ENCODE measurements at places on chromosomes 7 and 10. TPM values are rescaled to one million over a fixed set of nuclear protein-coding genes. Genes with fewer than 3 reads are reported as not detected.

GRCh38 chr7:111735661-111736551 lies 173.6 kb upstream of the IMMP2L start:
- DNase-seq: peak; percentile 41
- H3K27me3 ChIP-seq: peaks cover 47% of the 10 kb centered on the region
- H3K27ac ChIP-seq: no peak overlapping the region
- H3K4me3 ChIP-seq: no peak overlapping the region

- DNase-seq: no peak
- H3K4me3 ChIP-seq: no peak overlapping the region
- no peak overlapping the region for H3K27ac ChIP-seq
- H3K27me3 ChIP-seq: no peaks in the 10 kb centered on the region
- no peaks in the 10 kb centered on the region for H3K36me3 ChIP-seq
Measured at GRCh38 chr7:92460510-92460909, 13.2 kb downstream of the GATAD1 start.

The TAX1BP1 gene
- 117 TPM for total RNA-seq

GRCh38 chr10:27664461-27664860 lies 81.2 kb downstream of the MKX start:
- peaks cover 38% of the 10 kb centered on the region for H3K27me3 ChIP-seq
- no peak overlapping the region for H3K27ac ChIP-seq
- peaks cover 3% of the 10 kb centered on the region for H3K36me3 ChIP-seq
- H3K4me1 ChIP-seq: peaks cover 3% of the 10 kb centered on the region
- H3K4me3 ChIP-seq: no peak overlapping the region

DNA sequence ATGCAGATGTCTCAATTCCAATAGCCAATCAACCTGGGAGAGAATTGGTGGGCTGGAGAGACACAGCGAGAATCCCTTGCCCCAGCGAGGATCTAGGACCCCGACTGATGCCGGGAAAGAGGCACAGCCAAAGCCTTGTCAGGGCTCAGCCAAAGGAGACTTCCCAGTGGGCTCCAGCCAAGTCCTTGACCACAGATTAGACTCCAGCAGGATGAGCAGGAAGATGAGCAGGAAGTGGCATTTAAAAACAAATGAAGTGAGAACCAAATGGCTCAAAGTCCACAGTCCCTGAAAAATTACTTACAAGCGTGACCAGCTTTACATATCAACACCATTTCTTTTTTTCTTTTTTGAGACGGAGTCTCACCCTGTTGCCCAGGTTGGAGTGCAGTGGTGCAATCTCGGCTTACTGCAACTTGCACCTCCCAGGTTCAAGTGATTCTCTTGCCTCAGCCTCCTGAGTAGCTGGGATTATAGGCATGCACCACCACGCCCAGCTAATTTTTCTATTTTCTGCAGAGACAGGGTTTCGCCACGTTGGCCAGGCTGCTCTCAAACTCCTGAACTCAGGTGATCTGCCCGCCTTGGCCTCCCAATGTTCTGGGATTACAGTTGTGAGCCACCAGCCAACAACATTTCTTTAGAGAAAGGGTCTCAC lies 40.2 kb downstream of the CTBP2 start:
- no peak for DNase-seq
- no peak overlapping the region for H3K27ac ChIP-seq
- peaks cover 2% of the 10 kb centered on the region for H3K4me1 ChIP-seq

The ITGA8 gene
- total RNA-seq: not detected

DNA sequence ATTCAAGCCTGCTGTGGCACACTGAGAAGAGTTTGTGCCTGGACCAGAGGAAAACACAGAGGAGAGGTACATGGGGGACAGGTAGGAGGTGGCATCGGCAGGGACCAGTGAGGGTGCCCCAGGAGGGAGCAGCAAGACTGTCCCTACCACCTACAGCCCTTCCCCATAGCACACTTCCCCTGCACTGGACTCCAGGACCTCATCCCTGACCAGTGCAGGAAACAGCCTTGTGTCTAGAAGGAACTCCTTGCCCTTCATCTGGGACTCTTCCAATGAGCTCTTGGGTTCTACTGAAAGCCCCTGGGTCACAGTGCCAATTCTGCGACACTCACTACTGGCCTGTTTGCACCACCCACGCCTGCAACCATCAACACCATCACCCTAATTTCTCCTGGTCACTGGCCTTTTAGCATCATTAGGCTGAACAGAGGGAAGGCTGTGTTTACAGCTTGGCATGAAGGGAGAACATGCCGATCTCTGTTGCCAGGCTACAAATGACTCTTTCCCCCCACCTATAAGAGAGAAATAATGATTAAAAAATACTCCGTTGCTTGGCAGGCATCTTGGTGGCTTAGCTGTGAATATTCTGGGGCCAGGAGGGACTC lies 371.9 kb upstream of the ZMIZ1 start:
- peaks cover 2% of the 10 kb centered on the region for H3K4me1 ChIP-seq
- DNase-seq: no peak
- no peak overlapping the region for H3K27ac ChIP-seq
